ENCODE measurements at places on chromosomes 16 and 17.
A peak's percentile ranks its signal among the peaks of the same experiment; 100 is the strongest.

GRCh38 chr16:14522671-14523070 is 107.4 kb downstream of the PARN start:
- DNase-seq = no peak

GRCh38 chr17:40023590-40024292 is 8.5 kb downstream of the CSF3 start:
- DNase-seq = no peak

DNA sequence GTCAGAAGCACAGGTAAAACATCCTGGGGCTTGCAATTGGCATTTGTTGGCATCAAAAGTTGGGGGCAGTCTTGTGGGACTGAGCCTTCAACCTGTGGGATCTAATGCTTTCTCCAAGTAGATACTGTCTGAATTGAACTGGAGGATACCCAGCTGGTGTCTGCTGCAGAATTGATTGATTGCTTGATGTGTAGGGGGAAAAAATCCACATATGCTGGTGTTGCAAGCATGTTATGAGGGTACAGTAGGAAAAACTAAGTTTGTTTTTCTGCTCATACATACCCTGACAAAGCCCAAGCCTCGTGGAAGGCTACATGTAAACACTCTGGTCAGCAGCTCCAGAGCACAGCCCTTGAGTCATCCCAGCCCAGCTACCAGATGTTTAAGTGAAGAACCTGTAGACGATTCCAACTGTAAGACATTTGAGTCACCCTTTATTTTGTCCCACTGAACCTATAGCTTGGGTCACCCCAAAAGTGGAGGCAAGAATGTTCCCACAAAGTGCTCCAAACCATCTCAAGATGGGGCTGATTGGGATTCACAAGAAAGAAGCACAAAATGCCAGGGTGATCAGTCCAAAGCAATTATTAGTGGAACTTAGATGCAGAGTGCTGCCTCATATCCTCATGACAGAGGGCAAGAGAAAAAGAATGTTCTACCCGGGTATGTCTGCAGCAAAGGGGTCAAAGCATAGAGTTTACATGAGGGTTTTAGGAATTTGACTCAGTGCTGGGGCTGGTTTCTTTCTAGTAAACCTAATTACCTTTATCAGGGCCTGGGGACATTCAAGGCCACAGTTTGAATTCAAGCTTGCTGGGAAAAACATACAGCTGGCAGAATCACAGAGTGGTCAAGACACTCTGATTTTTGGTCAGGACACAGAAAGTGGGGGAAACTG is 9.6 kb upstream of the APPBP2 start:
- DNase-seq = peak; percentile 38

DNA sequence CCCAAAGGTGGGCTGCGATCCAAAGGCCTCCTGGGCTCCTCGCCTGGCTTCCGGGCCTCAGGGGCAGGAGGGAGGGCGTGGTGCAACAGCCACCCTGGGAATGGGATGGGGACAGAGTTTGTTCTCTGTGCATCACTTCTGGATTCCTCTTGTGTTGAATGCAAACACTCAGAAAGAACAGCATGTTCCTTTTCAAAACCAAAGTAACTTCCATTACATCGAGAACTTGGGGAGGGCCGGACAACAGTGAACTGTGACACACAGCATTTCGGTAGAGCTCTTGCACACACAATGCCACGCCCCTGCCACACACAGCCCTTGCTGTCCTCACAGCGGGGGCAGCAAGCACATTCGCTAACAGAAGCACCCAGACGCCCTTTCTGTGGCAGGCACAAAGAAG is 36.1 kb upstream of the FASN start:
- no peak for DNase-seq

DNA sequence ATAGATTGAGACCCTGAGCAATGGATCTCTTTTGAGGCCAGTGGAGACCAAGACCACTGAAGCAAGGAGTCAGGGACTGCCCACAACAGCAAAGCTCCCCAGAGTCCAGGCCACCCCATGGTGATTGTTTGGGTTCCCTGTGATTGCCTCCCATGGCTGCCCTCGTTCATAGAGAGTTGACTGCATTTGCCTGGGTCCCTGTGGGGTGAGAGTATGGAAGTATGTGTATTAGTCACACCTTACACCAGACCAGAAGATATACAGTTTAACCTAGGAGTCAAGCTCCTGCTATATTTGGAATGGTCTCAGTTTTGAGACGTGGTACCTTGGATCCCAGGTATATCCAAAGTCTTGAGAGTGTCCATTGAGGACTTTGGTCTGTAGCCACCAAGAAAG is 20.2 kb downstream of the HLF start:
- no peak for DNase-seq

GRCh38 chr17:41863074-41863848 is 2.0 kb downstream of the KLHL11 start:
- no peak for DNase-seq

GRCh38 chr16:78237841-78238240 is 138.4 kb downstream of the WWOX start:
- no peak for DNase-seq

DNA sequence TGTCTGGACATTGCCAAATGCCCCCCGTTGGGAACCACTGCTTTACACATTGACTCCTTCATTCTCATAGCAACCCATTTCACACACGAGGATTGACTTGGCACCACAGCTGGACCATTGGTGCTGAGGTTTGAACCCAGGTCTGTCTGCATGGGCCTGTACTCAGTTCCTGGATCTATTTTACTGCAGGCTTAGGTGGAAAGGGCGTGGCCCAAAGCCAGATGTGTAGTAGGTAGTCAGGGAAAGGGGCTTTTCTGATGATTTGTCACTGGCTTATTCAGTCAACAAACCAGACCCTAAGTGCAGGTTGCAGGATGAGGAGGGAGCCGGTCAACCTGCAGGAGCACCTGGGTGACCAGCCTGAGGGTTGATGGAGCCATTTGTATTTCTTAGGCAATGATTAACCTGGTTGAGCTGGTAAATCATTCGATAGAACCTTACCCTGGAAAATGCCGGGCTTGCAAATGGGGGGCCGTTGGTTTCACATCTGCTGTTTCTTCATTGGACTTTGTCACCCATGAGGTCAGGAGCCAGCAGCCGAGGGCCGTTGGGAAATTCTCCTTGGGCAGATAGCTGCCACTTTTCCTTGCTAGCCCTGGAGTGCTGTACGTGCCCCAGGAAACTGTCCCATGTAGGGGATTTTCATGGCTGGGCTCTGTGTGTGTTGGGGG is 104.4 kb downstream of the CMIP start:
- DNase-seq = no peak

- DNase-seq = no peak
Observed at GRCh38 chr17:11251561-11252107, 10.6 kb downstream of the SHISA6 start.

DNA sequence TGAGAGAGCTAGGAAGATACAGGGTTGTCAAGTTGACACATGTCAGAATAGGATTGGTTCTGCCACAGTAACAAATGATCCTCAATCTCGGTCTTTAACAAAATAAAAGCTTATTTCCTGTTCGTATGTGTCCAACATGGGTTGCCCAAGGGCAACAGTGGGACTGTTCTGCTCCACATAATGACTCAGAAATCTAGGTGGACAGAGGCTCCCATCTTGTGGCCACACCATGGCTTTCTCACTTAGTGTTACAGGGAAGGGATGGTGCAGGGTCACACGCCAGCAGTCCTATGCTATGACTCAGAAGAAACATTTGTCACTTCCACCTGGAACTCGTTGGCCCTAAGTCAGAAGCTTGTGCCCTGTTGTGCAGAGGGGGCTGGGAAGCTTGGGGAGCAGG is 364.9 kb downstream of the SNX29 start:
- DNase-seq = peak; percentile 55

GRCh38 chr17:57402681-57403180 is 146.4 kb downstream of the MSI2 start:
- no peak for DNase-seq

DNA sequence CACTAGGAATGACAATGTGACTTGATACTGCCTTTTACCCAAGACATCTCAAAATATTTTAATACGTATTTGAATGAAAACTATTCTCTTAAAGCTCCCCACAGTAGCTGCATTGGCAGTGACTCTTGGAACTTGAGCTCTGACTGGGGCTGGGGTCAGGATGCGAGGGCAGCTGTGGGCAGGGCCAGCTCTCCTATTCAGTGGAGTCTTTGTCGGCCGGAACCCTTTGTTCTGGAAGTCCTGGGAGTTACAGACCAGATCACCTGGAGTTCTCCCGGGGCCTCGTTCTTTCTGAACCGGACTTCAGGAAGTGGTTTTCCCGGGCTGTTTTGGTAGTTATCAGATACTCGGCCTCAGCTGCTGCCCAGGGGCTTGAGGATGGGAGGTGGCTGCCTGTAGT is 84.9 kb downstream of the NPIPB11 start:
- DNase-seq = no peak

DNA sequence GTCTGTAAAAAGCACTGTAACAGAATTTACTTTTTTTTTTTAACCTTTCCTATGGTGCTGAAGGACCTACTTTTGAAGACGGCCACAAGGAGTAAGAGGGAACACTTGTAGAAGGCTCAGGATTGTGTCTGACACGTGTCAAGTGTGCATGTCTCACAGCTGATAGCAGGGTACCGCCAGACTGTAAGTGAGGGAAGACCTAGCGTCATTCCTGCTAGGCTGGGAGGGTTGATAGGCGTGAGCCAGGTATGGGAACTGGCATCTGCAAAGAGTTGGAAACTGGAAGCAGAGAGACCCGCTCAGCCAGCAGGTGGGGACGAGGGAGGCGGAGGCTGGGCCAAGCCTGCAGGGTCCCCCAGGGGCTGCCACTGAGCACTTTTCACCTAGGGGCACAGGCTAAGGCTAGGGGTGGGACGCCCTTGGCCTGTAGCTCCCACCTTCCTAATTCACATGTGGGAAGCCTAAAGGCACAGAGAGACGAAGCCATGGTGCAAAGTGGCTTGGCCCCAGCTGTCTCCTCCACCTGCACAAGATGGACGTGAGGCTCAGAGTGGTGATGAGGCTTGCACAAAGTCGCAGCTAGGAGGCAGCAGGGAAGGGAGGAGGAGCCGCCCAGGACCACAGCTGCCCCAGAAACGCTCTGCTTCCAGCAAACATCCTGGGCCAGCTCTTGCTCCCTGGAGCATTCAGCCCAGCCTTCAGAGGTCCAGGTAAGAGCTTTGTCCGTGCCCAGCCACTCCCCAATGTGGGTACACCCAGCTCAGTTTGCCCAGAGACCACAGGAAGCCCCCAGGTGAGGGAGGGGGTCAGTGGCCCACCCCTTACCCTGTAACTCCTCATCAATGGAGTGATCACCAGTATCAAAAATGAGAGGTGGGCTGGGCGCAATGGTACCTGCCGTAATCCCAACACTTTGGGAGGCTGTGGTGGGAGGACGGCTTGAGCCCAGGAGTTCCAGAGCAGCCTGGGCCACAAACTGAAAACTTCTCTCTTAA is 18.9 kb downstream of the VASN start:
- DNase-seq = no peak

DNA sequence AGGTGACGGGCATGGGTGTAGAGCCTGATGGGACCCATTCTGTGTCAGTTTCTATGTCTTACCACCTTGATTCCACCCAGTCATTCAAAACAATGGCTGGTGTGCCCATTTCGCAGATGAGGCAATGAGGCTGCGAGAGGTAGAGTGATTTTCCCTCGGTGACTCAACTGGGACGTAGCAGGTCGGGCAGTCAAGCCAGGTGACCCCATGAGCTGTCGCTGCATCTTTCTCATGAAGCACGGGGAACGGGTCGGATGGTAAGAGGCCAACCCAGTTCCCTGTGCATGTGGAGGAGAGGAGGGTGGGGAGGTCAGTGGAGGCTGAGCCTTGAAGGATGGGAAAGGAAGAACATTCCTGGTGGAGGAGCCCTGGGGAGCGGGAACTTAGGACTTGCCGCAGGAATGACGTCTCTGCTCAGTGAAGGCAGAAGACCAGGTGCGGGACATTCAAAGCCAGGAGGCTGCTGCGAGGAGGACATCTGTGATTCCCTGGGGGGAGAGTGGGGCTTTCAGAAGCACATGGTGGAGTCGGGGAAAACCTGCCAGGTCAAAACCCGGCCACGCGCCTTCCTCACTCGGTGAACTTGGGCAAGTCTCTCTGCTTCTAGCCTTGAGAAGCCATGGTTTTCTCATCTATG is 1.1 kb downstream of the IL21R start:
- DNase-seq = no peak

- DNase-seq = no peak
Observed at GRCh38 chr17:76924345-76925342, 56.4 kb downstream of the MGAT5B start.

- DNase-seq = no peak
Observed at GRCh38 chr17:33924104-33924503, 331.0 kb upstream of the CCL2 start.

DNA sequence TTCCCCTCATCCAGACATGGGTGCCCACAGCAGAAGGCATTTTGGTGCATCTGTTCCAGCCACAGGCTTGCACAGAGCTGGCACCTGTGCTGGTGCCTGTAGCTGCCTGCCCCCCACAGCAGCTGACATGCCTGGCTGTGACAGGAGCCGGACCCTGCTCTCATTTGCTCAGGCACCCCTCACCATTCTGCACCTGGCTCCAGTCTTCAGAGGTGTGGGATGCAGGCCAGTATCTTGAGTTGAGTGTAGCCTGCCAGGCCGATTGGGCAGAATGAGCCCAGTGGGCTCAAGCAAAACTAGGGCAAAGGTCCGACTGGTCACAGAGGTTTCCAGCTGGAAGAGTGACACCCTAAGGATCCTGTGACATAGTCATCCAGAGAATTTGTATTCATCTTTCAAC is 887.7 kb downstream of the CDH11 start:
- DNase-seq = no peak

DNA sequence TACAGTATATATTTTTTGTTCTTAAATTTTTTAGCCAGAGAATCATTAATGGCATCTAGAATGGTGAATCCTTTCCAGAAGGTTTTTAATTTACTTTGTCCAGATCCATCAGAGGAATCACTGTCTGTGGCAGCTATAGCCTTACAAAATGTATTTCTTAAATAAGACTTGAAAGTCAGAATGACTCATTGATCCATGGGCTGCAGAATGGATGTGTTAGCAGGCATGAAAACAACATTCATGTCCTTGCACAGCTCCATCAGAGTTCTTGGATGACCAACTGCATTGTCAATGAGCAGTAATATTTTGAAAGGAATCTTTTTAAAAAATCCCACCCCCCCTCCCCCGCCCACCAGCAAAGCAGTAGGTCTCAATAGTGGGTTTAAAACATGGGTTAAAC is 51.4 kb downstream of the CACNG1 start:
- DNase-seq = no peak

- no peak for DNase-seq
Observed at GRCh38 chr17:66750781-66751543, 84.0 kb upstream of the CACNG5 start.

Data from GM03348 (cell line).